ENCODE measurements at places on chromosomes 16 and 17. TPM values are rescaled to one million over a fixed set of nuclear protein-coding genes. Genes with fewer than 3 reads are reported as not detected.

The OVCA2 gene
- total RNA-seq = 51.5 TPM

The NOD2 gene
- total RNA-seq = 33.8 TPM

The CNTNAP1 gene
- 1.1 TPM for total RNA-seq

The AURKB gene
- total RNA-seq = 18.2 TPM

The HOXB7 gene
- 3.6 TPM for total RNA-seq

The MYH1 gene
- total RNA-seq = not detected

The TMEM208 gene
- 38.4 TPM for total RNA-seq

All from suprapubic skin (tissue), 4 donors.